ENCODE measurements at places on chromosomes 3 and 15.

DNA sequence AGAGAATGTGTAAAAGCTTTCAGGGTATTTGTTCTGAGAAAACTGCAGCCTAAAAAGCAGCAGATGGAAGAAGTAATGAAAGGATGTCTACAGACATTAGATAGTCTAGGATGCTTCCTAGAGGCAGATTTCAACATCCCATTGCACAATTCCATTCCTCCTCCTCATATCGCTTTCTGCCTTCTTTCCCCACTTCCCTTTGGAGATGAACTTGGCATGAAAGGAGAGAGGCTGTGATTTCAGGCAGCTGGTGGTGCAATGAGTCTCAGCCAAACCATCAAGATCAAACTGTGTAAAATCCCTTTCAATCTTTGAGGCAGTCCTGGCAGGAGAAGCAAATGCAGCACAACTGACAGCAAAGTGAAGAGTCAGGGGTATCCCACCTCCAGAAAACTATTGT lies 438.7 kb upstream of the KCNMB2 start:
- DNase-seq = no peak

- no peak for DNase-seq
These were observed 74.0 kb downstream of the TFRC start for GRCh38 chr3:196007744-196008335.

- DNase-seq = no peak
These were observed 7.6 kb upstream of the NR2E3 start for GRCh38 chr15:71802770-71803169.

DNA sequence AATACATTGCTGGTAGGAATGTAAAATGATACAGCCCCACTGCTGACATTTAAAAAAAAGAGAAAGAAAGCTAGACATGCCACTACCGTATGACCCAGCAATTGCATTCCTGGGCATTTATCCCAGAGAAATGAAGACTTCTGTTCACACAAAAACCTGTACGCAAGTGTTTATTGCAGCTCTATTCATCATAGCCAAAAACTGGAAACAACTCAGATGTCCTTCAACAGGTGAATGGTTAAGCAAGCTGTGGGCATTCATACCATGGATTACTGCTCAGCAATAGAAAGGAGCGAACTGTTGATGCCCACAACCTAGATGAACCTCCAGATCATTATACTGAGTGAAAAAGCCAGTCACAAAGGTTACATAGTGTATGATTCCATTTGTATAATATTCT lies 132.5 kb downstream of the MAP2K5 start:
- no peak for DNase-seq

DNA sequence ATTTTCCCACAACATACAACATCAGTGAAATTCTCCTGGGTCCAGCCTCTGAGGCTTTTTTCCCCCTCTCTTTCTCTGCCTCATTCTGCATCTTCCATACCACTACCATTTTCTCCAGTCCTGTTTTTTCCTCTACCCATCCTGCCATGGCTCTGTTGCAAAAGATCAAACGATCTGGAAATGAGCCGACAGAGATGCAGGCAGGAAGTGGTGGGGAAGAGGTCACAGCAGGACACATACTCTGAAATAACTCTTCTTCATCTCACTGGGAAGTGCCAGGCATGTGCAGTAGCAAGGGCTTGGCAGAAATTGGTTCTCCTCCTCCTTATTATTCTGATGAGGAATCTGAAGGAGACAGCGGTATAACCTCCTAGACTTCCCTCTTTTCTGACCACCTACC lies 114.3 kb downstream of the CORO2B start:
- DNase-seq = no peak

DNA sequence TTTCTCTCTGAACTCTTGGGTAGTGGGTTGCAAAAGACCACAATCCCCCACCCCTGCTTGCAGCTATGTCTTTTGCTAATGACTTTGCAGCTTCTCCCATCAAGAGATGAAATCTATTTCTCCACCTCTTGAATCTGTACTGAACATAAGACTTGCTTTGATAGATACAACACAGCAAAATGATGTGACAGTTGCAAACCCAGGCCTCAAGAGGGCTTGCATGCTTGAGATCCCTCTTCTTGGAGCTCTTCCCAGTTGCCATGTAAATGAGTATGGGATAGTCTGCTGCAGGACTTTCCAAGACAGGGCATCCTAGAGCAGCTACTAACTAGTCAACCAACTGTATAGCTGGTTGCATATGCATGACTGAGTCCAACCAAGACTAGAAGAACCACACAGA lies 783.6 kb downstream of the PDCD6IP start:
- DNase-seq = no peak
